A375 (cell line): ENCODE measurements at places on chromosomes 6 and 20. TPM values are rescaled to one million over a fixed set of nuclear protein-coding genes. Genes with fewer than 3 reads are reported as not detected.

Gene LTB
- not detected in 2 replicates for total RNA-seq

Gene CRISP2
- total RNA-seq, result 0.29 TPM in 1 of 2 replicates, not detected in the other

Gene MUC21
- not detected in 2 replicates for total RNA-seq

Gene JARID2
- total RNA-seq, result 12.9 and 13.4 TPM in 2 replicates

Gene SLC23A2
- 15.3 and 16.3 TPM in 2 replicates for total RNA-seq

Gene DEFB132
- not detected in 2 replicates for total RNA-seq

Gene RIMS1
- 0.94 and 1.5 TPM in 2 replicates for total RNA-seq

Gene UBE3D
- 2.5 and 3.1 TPM in 2 replicates for total RNA-seq
